ENCODE measurements at places on chromosomes 13 and 19.

- peak; percentile 34 for DNase-seq
- H3K27me3 ChIP-seq, result peaks cover 12% of the 10 kb centered on the region
- H3K36me3 ChIP-seq, result no peaks in the 10 kb centered on the region
- no peak overlapping the region for H3K4me3 ChIP-seq
Measured at GRCh38 chr19:406135-406781, 2.7 kb downstream of the C2CD4C start.

- no peak overlapping the region for H3K4me3 ChIP-seq
- no peak for DNase-seq
- no peak overlapping the region for H3K27ac ChIP-seq
- H3K27me3 ChIP-seq, result no peaks in the 10 kb centered on the region
- peaks cover 16% of the 10 kb centered on the region for H3K4me1 ChIP-seq
- H3K36me3 ChIP-seq, result no peaks in the 10 kb centered on the region
Measured at GRCh38 chr13:101869553-101869952, 417.1 kb downstream of the ITGBL1 start.

DNA sequence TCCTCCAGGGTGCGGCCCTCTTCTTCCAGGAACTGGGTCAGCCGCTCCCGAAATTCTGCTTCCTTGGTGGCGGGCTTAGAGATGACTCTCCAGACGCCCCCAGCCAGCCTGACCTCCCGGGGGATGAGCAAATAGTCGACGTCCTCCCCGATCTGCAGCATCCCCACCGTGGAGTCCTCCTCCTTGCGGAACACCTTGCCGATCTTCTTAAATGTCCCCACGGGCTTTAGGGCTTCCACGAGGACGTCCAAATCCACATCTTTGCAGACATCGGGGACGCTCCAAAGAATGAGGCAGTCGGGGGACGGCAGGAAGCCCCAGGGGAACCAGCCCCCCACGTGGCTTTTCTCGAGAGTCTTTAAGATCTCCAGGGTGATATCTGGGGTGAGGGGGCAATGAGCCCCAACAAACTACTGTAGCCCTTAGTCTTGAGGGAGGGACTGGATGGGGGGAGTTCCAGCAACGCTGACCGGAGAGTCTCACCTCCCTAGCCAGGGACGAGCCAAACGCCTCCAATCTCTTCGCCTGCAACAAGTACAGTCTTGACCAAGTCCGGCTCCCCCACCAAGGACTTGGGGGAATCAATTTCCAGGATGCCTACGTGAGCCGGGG, 608 bp downstream of the CCDC8 start:
- peak overlapping the region; percentile 83 for H3K4me3 ChIP-seq
- peaks cover 13% of the 10 kb centered on the region for H3K4me1 ChIP-seq
- no peaks in the 10 kb centered on the region for H3K36me3 ChIP-seq

- no peaks in the 10 kb centered on the region for H3K27me3 ChIP-seq
- no peak for DNase-seq
- no peak overlapping the region for H3K4me3 ChIP-seq
- H3K4me1 ChIP-seq, result no peaks in the 10 kb centered on the region
Measured at GRCh38 chr19:2668175-2668763, 34.2 kb downstream of the GNG7 start.

DNA sequence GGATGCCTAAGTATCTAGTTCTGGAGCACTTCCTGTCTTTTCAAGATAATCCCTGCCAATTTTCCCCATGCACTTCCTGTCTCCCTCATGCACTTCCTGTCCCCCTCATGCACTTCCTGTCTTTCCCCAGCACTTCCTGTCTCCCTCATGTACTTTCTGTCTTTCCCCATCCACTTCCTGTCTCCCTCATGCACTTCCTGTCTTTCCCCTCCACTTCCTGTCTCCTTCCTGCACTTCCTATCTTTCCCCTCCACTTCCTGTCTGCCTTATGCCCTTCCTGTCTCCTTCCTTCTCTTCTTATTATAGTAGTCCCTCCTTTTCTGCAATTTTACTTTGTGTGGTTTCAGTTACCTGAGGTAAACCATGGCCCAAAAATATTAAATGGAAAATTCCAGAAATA, 3.0 kb upstream of the TNNT1 start:
- H3K27ac ChIP-seq, result no peak overlapping the region
- DNase-seq, result no peak
- peaks cover 5% of the 10 kb centered on the region for H3K36me3 ChIP-seq
- H3K4me1 ChIP-seq, result peaks cover 7% of the 10 kb centered on the region

- H3K4me1 ChIP-seq, result peaks cover 35% of the 10 kb centered on the region
- peaks cover 24% of the 10 kb centered on the region for H3K27me3 ChIP-seq
- H3K4me3 ChIP-seq, result no peak overlapping the region
- DNase-seq, result no peak
- H3K27ac ChIP-seq, result peak overlapping the region; percentile 43
Measured at GRCh38 chr19:6233056-6233826, 46.5 kb downstream of the MLLT1 start.

DNA sequence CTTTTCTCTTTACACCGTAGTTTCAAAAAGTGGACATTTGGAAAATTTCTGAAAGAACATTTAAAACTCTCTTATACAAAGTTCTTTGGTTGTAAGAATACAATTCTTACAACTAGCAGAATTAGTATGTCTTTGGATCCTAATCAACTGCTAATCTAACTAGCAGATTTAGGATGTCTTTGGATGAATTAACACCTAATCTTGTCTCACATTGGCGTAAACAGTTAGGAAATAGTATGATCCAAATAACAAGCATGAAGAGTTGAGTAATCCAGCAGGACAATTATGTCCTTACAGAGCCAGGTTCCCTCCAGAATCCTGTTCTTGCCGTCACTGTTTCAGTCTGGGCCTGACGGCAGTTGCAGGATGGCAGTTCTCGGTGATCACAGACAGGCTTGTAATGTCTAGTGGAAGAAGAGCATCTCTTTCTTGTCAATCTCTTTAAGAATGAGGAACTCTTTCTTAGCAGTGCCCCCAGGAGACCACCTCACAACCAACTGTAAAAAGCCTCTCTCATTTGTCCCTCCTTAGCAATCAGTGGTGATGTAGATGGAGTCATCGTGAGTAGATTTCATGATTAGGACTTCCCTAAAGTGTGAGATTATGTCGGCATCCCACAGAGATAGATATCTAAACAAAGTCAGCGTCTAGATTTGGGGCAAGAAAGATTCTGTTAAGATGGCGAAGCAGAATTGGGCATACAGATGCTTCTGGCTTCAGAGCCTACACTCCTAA, 5.7 kb upstream of the TNFSF13B start:
- no peaks in the 10 kb centered on the region for H3K27me3 ChIP-seq
- no peak for DNase-seq
- H3K27ac ChIP-seq, result no peak overlapping the region
- H3K4me3 ChIP-seq, result no peak overlapping the region

DNA sequence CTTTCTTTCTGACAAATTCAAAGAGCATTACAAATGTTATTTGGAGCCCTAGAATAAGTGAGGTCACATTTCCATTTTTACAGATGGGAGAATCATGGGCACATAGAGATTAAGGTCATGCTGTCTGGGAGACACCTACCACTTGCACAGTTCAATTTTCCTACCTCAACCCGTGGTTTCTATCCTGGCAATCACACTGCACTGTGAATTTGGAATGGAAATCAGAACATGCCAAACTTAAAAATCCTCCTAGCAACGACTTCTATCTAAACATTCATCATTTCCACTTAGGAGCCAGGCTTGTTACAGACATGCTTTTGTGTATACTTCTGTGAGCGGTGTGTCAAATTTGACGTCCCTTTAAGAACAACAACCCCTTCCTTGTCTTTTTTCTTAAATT, 251.5 kb downstream of the DNAJC15 start:
- H3K4me1 ChIP-seq, result peaks cover 24% of the 10 kb centered on the region
- peaks cover 2% of the 10 kb centered on the region for H3K27me3 ChIP-seq
- no peaks in the 10 kb centered on the region for H3K36me3 ChIP-seq

GRCh38 chr13:46593398-46593797, 40.4 kb downstream of the LRCH1 start:
- H3K4me3 ChIP-seq, result no peak overlapping the region
- DNase-seq, result no peak
- H3K36me3 ChIP-seq, result no peaks in the 10 kb centered on the region
- peaks cover 18% of the 10 kb centered on the region for H3K4me1 ChIP-seq

DNA sequence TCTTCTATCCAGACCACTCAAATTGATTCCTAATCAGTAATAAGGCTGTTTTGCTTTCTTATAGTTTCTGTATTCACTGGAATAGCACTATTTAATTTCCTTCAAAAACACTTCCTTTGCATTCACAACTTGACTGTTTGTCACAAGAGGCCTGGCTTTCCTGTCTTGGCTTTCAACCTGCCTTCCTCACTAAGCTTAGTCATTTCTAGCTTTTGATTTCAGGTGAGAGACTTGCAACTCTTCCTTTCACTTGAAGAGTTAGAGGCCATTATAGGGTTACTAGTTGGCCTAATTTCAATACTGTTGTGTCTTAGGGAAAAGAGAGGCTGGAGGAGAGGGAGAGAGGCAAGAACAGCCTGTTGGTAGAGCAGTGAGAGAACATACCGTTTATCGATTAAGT, 47.0 kb downstream of the SACS start:
- H3K4me3 ChIP-seq, result no peak overlapping the region
- H3K4me1 ChIP-seq, result peaks cover 9% of the 10 kb centered on the region
- H3K27ac ChIP-seq, result no peak overlapping the region
- no peak for DNase-seq

GRCh38 chr13:113050734-113051431, 54.7 kb upstream of the F7 start:
- DNase-seq, result peak; percentile 49
- no peak overlapping the region for H3K4me3 ChIP-seq
- no peak overlapping the region for H3K27ac ChIP-seq
- no peaks in the 10 kb centered on the region for H3K36me3 ChIP-seq
- peaks cover 8% of the 10 kb centered on the region for H3K27me3 ChIP-seq
- peaks cover 17% of the 10 kb centered on the region for H3K4me1 ChIP-seq

DNA sequence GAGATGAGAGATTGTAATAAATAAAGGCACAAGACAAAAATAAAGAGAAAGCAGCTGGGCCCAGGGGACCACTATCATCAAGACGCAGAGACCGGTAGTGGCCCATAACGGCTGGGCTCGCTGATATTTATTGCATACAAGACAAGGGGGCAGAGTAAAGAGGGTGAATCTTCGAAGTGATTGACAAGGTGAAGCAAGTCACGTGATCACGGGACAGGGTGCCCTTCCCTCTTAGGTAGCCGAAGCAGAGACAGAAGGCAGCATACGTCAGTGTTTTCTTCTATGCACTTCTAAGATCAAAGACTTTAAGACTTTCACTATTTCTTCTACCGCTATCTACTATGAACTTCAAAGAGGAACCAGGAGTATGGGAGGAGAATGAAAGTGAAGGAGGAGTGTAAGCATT, 4.6 kb upstream of the PRKCG start:
- H3K4me1 ChIP-seq, result peaks cover 6% of the 10 kb centered on the region
- no peak for DNase-seq

DNA sequence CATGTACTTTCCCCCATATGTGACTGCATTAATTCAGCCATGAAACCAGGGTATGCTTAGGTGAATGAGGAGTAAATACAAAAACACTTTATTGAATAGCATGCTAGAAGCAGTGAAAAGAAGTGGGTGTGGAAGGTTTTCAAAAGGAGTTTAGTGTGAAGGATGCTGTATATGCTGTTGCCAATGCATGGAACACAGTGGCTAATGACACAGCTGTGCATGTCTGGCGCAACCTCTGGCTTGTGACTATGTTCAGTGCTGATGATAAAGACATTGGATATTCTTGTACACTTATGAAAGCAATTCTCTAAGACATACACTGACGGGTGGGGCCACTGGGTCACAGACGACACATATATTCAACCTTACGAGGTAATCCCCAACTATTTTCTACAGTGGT, 55.2 kb downstream of the SOX21 start:
- no peaks in the 10 kb centered on the region for H3K27me3 ChIP-seq
- DNase-seq, result no peak
- H3K4me1 ChIP-seq, result peaks cover 11% of the 10 kb centered on the region
- no peaks in the 10 kb centered on the region for H3K36me3 ChIP-seq

- no peak overlapping the region for H3K4me3 ChIP-seq
- no peaks in the 10 kb centered on the region for H3K27me3 ChIP-seq
- no peaks in the 10 kb centered on the region for H3K4me1 ChIP-seq
- no peaks in the 10 kb centered on the region for H3K36me3 ChIP-seq
- H3K27ac ChIP-seq, result no peak overlapping the region
Measured at GRCh38 chr19:32599736-32600157, 18.8 kb downstream of the PDCD5 start.

GRCh38 chr19:36093146-36093662, 17.7 kb upstream of the OVOL3 start:
- no peak for DNase-seq
- H3K36me3 ChIP-seq, result no peaks in the 10 kb centered on the region
- H3K27ac ChIP-seq, result no peak overlapping the region
- peaks cover 2% of the 10 kb centered on the region for H3K27me3 ChIP-seq
- H3K4me1 ChIP-seq, result peaks cover 3% of the 10 kb centered on the region

GRCh38 chr13:30037766-30038165, 187.3 kb upstream of the UBL3 start:
- peaks cover 3% of the 10 kb centered on the region for H3K27me3 ChIP-seq
- DNase-seq, result no peak
- no peak overlapping the region for H3K4me3 ChIP-seq
- H3K4me1 ChIP-seq, result no peaks in the 10 kb centered on the region

GRCh38 chr13:58617880-58618665, 986.5 kb downstream of the PCDH17 start:
- DNase-seq, result peak; percentile 37
- peaks cover 11% of the 10 kb centered on the region for H3K36me3 ChIP-seq
- H3K27me3 ChIP-seq, result peaks cover 17% of the 10 kb centered on the region
- peak overlapping the region; percentile 99 for H3K27ac ChIP-seq
- peaks cover 42% of the 10 kb centered on the region for H3K4me1 ChIP-seq
- H3K4me3 ChIP-seq, result peak overlapping the region; percentile 85

DNA sequence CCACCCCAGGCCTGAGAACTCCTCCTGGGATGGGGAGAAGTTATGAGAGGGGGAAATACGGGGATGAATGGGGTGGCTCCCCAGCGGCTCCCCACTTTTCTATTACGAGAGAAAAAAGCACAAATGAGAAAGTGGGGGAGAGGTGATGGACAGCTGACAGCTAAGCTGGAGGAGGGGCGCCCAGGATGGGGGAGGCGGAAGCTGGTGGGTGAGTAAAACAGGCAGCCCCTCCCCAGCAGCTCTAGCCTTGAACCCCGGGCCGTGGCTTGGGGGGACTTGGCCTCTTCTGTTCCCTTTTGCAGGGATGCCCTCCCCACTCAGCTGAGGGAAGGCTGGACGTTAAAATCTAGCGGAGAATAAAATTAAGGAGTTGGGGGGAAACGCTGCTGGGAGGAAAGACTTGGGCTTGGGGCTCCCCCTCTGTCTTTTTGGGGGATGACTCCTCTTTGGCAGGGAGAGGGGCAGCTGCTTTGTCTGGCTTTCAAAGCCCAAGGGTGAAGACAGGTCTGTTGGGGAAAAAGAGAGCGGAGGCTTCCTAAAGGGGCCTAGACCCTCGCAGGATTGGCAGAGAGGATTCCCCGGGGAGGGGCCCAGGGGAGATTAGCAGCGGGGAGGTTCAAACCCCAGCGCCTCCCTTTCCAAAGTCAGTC, 1.4 kb upstream of the SAMD1 start:
- peaks cover 8% of the 10 kb centered on the region for H3K4me1 ChIP-seq
- H3K27ac ChIP-seq, result peak overlapping the region; percentile 84
- peak overlapping the region; percentile 93 for H3K4me3 ChIP-seq
- peaks cover 8% of the 10 kb centered on the region for H3K27me3 ChIP-seq
- H3K36me3 ChIP-seq, result peaks cover 9% of the 10 kb centered on the region
- DNase-seq, result no peak

GRCh38 chr19:1554968-1555367, 13.2 kb downstream of the MEX3D start:
- DNase-seq, result no peak
- H3K4me1 ChIP-seq, result peaks cover 2% of the 10 kb centered on the region
- no peak overlapping the region for H3K4me3 ChIP-seq

Measured in glutamatergic neuron (in vitro differentiated cells).